Right hindlimb (tissue), 1 donor: ENCODE measurements at places on chromosomes 1 and 21.

DNA sequence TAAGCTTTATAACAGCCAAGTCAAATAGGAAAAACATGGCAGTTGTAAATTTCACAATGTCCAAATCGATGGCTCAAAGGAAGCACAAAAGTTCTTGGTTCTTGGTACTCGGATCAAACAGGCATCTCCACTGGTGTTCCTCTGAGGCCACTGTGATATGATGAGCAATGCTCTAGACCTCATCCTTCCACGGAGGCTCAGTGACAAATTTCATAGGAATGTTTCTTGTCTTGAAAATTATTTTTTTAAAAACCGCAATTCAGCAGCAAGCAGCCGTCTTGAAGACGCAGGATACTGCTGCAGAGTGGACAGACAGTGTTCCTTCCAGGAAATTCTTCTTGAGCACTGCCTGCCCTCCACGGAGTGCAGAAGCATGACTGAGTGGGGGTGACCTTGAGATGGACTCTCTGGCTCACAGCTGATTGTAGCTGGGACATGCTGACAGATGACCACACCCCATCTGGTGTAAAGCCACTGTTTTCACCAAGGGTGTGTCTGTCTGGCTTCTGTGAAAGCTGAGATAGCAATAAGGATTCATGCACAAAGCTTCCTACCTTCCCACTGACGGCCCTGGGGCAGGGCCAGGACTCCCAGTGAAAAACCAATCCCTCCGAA is 61.9 kb downstream of the TIAM1 start:
- DNase-seq: no peak

- no peak for DNase-seq
Measured at GRCh38 chr1:38651669-38652068, 207.9 kb downstream of the RRAGC start.

DNA sequence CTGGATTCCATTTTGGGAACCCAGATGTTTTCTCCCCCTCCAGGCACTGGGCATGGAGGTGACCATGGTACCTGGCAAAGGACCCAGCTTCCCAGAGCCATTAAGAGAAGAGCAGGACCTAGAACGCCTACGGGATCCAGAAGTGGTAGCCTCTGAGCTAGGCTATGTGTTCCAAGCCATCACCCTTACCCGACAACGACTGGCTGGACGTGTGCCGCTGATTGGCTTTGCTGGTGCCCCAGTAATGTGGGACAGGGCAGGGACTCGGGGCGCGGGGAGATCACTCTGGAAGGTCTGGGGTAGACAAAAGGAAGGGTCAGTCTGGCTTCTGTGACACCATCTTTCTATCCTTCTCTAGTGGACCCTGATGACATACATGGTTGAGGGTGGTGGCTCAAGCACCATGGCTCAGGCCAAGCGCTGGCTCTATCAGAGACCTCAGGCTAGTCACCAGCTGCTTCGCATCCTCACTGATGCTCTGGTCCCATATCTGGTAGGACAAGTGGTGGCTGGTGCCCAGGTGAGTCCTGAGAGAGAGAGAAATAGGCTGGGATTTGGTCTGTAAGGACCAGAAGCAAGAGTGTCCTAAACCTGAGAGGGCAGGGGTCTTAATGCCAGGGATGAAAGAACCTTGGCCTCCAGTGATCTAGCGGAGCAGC is 1.6 kb downstream of the UROD start:
- DNase-seq: no peak

- no peak for DNase-seq
Measured at GRCh38 chr1:101683136-101683535, 313.6 kb downstream of the OLFM3 start.

- DNase-seq: no peak
Measured at GRCh38 chr1:229139331-229140118, 131.4 kb upstream of the RAB4A start.

GRCh38 chr1:247304031-247304430 is 27.6 kb downstream of the ZNF496 start:
- no peak for DNase-seq

DNA sequence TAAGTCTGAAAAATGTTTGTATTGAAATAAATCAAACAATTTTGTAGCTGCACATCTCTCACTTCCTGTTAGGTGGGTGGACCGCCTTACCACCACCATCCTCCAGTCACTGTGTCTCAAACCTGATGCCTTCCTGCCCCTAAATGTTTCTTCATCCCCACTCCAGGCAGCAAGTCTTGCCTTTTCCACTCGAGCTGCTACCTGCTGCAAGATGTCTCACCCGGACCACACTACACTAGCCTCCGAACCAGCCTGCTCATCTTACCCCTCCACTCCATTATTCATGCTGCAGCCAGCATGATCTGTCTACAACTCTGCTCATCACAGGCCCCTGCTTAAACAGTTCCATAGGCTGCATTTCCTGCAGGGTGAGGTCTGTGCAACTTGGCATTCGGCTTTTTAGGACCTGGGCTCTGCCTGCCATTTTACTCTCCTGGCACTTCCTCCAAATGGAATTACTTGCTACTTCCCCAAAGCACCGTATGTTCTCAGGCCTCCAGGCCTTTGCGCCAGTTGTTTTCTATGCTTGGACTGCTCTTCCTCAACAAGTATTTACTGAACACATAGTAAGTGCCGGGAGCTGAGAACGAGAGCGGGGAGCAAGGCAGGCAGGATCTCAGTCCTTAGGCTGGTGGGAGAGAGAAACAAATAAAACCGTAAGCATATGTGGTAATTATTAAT is 5.2 kb upstream of the SF3A3 start:
- no peak for DNase-seq

DNA sequence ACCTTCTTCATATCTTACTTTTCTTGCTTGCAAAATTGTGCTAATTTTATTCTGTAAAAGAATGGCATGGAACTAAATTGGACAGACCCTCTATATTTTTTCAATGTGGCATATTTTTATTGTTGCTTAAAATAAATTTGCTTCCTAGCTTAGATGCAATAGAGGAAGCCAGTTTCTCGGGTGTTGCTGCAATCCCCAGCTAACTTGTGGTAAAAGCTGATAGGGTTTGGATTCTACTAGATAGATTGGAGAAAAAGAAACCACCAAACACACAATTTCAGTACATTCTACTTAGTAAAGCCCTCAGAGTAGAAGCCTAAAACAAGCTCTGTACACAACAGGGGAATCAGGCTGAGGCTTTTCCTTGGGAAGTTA is 49.5 kb upstream of the GCLM start:
- DNase-seq: no peak

DNA sequence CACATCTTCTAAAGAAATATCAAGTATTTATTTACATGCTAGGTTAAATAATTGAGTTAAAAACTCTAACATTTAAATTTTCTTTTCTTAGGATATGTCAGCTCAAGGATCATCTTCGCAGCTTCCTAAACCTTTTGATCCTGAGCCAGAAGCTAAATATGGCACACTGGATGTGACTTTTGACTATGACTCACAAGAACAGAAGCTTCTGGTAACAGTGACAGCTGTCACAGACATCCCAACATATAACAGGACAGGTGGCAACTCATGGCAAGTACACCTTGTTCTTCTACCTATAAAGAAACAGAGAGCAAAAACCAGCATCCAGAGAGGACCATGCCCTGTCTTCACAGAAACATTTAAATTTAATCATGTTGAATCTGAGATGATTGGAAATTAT is 132.7 kb upstream of the SERTAD4 start:
- DNase-seq: no peak

GRCh38 chr1:83641206-83641658 is 357.7 kb downstream of the TTLL7 start:
- DNase-seq: peak; percentile 24

GRCh38 chr1:244665771-244666217 is 12.9 kb downstream of the DESI2 start:
- peak; percentile 48 for DNase-seq

- DNase-seq: no peak
Measured at GRCh38 chr1:42482635-42483153, 19.6 kb downstream of the CCDC30 start.

GRCh38 chr1:204830747-204831146 is 39.9 kb upstream of the NFASC start:
- DNase-seq: no peak
